CD4-positive, CD25-positive, alpha-beta regulatory T cell (primary cell): ENCODE measurements at places on chromosomes 5 and 9.

GRCh38 chr9:13644675-13645074 is 365.2 kb upstream of the MPDZ start:
- no peak for DNase-seq

DNA sequence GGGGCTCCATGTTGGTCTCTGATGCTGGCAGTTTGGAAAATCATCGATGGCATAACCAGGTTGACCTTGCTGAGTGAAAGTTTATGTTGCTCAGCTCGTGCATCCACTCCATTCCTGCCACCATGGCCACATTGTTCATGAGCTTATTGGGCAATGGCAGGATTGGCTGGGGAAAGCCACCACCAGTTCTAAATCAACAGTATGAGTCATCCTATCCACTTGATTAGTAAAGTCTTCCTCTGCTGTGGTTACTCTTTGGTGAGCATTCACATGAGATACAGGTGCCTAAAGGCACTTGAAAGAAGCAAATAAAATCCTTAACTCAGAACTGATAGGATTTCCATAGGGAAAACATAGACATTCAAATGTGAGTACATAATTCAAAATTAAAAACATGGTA is 131.8 kb upstream of the FBN2 start:
- no peak for DNase-seq

DNA sequence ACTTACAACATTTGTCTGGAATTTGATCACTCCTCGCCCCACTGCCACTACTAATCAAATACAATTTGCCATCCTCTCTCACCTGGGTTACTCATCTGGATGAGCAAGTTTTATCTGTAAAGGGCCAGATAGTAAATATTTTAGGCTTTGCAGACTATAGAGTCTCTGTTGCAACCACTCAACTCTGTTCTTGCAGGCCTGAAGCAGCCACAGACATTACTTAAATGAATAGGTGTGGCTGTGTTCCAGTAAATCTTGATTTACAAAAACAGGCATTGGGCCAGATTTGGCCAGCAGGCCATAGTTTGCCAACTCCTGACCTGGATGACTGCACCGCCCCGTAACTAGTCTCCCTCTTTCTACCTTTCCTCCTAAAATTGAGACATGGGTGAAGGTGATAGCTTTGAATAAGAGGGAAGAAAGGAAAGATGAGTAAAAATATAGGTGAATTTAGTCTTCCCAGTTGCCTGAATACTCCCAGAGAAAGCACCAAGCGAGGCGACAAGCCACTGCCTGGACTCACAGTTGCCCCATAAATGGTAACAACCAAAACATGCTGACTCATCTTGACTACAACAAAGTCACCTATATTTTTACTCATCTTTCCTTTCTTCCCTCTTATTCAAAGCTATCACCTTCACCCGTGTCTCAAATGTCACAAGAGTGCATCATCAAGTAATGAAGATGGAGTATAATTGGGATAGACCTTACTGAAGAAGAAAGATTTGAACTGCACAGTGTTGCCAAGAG is 32.5 kb upstream of the SCAMP1 start:
- no peak for DNase-seq

DNA sequence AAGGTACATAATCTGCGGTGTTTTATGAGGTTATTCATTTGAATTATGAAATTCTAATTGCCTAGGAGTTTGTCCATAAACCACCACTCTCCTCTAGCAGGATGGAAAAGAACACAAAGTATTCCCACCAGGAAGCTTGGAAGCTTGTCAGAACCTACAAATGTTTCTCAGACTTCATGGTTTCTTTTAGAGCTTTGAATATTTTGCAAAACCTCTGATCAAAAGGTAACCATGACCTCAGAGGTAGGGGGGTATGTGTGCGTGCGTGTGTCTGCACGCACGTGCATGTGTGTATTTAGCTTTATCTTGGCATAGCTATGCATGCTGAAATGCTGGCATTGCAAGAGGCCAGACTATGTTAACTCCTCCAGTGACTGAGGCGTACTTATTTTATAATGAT is 847.0 kb downstream of the TLE1 start:
- no peak for DNase-seq

DNA sequence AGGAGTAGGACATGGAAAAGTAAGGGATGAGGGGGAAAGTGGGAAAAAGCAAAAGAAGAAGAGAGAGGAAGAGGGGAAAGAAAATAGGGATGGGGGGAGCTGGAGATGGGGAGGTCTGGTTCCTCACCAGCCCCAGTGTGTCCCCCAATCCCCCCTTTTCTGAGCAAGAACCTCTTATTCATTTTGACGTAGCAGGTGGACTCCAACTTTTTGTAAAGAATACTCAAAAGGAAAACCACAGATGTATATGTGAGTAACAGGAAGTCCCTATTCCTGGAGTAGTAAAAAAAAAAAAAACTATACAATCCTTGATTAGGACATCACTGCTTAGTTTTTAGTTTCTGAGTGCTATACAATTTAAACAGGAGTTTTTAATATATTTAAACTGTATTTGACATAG is 3.9 kb upstream of the CFAP95 start:
- DNase-seq, result no peak

DNA sequence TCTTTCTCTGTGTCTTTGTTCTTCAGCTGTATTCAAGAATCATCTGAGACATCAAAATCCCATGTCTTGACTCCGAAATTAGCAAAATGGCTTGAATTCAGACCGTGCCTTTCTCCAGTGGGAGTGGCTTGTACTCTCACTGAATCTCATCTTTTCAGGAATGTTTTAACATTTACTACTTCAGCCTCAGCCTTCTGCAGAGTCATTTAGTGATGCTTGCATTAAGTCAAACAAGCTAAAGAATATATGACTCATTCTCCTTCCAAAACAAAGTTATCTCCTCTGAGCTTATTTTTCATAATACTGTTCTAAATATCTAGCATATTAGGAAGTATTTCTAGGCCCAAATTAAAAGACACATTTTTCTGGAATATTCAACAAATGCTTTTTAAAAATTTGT is 205.3 kb downstream of the CDH10 start:
- DNase-seq, result no peak

DNA sequence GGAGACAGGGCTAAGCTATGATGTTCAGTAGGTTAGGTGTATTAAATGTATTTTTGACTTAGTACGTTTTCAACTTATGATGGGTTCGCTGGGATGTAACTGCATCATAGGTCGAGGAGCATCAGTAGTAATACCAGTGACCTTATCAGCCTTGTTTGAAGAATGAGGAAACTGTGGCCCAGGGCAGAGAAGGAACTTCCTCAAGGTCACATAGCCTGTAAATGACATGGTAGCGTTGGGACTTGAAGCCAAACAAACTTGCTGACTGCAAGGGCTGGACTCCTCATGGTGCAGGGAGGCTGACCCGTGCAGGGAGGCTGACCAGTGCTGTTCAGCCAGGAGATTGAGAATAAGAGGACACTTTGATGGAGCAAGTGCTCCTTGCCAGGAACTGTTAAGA is 21.3 kb upstream of the PTPN3 start:
- no peak for DNase-seq

GRCh38 chr5:130975299-130975698 is 189.8 kb downstream of the HINT1 start:
- no peak for DNase-seq

DNA sequence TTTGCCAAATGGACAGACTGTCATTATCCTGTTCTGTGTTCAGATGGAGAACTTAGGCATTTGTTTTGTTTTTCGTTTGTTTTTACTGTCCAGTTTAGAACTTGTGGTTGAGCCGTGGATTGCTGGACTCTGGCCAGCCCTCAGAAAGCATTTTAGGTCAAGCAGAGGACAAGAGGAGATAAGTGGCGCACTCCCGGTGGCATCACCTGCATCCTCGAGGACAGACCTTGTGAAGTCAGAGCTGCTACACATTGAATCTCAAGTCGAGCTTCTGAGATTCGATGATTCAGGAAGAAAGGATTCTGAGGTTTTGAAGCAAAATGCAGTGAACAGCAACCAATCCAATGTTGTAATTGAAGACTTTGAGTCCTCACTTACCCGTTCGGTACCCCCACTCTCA is 8.9 kb downstream of the MTRR start:
- no peak for DNase-seq
